Islet precursor cell (in vitro differentiated cells): ENCODE measurements at places on chromosomes 1 and 21.
A peak's percentile ranks its signal among the peaks of the same experiment; 100 is the strongest.

- no peak for DNase-seq
Measured at GRCh38 chr1:176068901-176069300, 138.2 kb downstream of the COP1 start.

DNA sequence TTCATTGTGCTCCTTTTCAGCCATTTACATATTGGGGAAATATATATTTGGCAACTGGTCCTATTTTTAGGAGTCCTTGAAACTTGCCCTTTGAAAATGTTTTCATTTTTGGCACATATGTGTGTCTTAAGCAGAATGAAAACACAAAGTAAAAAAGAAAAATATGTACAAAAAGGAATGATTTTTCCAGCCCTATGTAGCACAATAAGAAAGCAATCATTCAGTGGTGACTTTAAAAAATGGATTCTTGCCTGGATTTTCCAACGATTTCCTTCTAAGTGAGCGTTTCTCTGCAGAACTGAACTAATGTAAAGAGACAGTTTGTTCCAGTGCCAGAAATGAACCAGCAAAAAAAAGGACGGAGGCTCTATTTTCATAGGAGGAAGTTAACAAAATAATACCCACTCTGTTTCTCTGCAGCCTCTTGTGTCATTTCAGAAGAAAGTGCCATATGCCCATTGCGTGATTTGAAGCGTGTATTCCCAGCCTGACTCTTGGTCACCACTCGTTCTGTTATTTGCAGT is 340.1 kb downstream of the SETD4 start:
- DNase-seq = no peak

- DNase-seq = no peak
Measured at GRCh38 chr1:170685166-170685565, 21.2 kb downstream of the PRRX1 start.

GRCh38 chr21:45826676-45827301 is 154.8 kb upstream of the COL6A1 start:
- DNase-seq = peak; percentile 40
